ENCODE measurements at places on chromosomes 2 and 18.

- H3K27me3 ChIP-seq = no peaks in the 10 kb centered on the region
- peak overlapping the region; percentile 45 for H3K27ac ChIP-seq
- peak; percentile 65 for DNase-seq
- peaks cover 2% of the 10 kb centered on the region for H3K4me1 ChIP-seq
These were observed 86.8 kb upstream of the DNER start for GRCh38 chr2:229800997-229801754.

DNA sequence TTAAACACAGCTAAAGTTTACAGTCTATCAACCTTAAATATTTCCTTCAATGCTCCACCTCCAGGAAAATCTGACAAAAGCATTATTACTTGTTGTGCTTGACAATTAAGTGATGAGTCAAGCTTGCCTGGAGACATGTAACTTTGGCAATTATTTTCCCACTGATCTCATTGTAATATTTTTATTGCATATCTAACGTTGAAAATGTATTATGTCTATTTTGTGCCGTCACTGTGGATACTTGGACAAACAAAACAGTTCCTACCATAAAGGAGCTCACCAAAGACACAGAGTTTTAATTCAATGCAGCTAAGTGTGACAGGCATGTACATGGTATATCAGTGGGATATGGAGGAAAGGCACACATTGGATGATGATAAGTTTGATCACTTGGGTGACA, 24.7 kb downstream of the RNF103 start:
- no peak overlapping the region for H3K4me3 ChIP-seq
- H3K27me3 ChIP-seq = no peaks in the 10 kb centered on the region
- H3K27ac ChIP-seq = no peak overlapping the region
- DNase-seq = no peak
- H3K4me1 ChIP-seq = no peaks in the 10 kb centered on the region

- DNase-seq = no peak
- H3K27ac ChIP-seq = no peak overlapping the region
- H3K27me3 ChIP-seq = no peaks in the 10 kb centered on the region
- H3K36me3 ChIP-seq = no peaks in the 10 kb centered on the region
- no peaks in the 10 kb centered on the region for H3K4me1 ChIP-seq
These were observed 348.2 kb downstream of the CTNNA2 start for GRCh38 chr2:79861059-79861374.

DNA sequence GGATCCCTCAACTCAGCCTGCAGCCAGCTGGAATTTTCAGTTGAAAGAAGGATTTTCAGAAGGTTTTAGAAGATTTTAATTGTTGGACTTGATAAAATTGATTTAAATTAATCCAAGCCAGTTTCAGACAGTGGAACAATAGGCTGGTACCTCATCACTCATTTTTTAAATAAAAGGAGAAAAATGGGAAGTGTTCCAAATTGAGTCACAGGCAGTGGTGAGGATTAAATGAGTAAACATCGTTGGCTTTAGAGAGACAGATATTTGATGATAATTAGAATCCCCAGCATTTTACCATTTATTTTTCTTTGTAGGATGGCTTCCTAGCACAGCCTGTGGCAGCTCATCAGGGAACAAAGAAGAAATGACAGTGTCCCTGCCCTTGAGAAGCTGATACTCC, 7.4 kb downstream of the CXCR4 start:
- H3K4me1 ChIP-seq = no peaks in the 10 kb centered on the region
- no peak overlapping the region for H3K4me3 ChIP-seq
- H3K36me3 ChIP-seq = no peaks in the 10 kb centered on the region
- no peak for DNase-seq
- no peak overlapping the region for H3K27ac ChIP-seq

DNA sequence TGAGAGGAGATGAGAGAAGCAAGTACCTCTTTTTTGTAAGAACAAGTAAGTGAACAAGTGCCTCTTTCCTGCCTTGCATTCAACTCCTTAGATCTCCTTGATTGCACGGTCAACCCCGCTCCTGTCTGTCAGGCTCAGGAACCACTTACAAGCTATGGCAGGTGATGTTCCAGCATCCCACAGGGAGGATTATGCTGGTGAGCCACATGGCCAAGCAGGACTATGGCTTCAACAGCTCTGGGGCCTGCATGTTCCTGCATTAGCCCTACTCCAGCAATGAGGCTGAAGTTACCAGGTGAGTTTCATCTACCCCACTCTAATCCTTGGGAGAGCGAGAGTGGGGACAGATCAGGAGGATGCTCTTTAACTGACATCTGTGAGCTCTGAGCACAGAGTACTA, 29.5 kb downstream of the TTC32 start:
- no peaks in the 10 kb centered on the region for H3K36me3 ChIP-seq
- peaks cover 38% of the 10 kb centered on the region for H3K27me3 ChIP-seq
- no peak for DNase-seq
- H3K4me1 ChIP-seq = peaks cover 9% of the 10 kb centered on the region
- no peak overlapping the region for H3K27ac ChIP-seq

DNA sequence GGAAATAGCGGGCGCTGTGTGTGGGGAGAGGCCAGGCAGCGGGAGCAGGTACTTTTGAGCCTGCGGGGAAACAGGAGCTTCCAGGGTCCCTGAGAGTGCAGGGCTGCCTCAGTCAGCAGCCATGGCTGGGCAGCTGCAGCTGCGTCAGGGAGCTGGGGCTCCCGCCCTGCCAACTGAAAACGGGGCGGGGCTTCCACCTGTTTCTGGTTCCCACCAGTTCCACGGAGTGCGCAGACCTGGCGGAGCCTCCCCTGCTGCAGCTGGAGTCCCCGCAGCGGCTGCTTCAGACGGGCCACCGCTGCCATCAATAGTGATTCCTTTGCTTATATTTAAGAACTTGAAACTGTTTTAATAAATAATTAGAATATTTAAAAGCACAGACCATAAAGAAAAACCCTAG, 30.6 kb upstream of the RPRM start:
- no peaks in the 10 kb centered on the region for H3K36me3 ChIP-seq
- no peak overlapping the region for H3K27ac ChIP-seq

- no peaks in the 10 kb centered on the region for H3K36me3 ChIP-seq
- H3K4me1 ChIP-seq = peaks cover 7% of the 10 kb centered on the region
- H3K27me3 ChIP-seq = peaks cover 4% of the 10 kb centered on the region
- H3K27ac ChIP-seq = no peak overlapping the region
- H3K4me3 ChIP-seq = no peak overlapping the region
These were observed 37.4 kb downstream of the MYO7B start for GRCh38 chr2:127572841-127573240.

DNA sequence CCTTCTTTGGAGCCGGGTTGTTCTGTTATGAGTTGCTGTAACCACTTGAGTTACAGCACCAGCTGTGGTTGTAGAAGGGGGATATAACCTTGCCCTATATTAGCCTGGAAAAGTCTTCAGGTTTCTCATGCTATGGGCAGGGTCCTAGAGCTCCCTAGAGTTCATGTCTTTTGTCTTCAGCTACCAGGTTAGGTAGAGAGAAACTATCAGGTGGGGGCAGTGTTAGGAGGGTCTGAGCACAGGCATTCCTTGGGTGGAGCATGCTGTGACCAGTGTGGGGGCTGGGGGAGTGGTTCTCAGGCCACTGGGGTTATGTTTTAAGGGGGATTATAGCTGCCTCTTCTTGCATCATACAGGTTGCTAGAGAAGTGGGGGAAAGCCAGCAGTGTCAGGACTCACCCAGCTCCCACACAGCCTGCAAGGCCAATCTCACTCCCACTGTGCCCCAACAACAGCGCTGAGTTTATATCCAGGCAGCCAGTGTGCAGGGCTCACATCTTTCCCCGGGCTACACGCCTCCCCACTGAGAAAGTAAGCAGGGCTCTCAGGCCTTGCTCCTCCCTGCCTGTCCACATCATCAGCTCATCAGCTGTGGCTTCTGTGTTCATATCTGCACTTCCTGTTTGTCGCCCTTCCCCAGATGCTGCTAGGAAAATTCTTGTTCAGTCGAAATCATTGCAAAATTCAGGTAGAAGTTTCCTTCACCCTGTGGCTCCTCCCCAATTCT, 133.8 kb upstream of the NRXN1 start:
- no peaks in the 10 kb centered on the region for H3K27me3 ChIP-seq

GRCh38 chr2:168091986-168092385, 155.4 kb downstream of the STK39 start:
- no peak overlapping the region for H3K27ac ChIP-seq
- no peak for DNase-seq
- H3K27me3 ChIP-seq = no peaks in the 10 kb centered on the region
- no peak overlapping the region for H3K4me3 ChIP-seq

- H3K4me1 ChIP-seq = peaks cover 9% of the 10 kb centered on the region
- H3K4me3 ChIP-seq = no peak overlapping the region
- H3K27me3 ChIP-seq = no peaks in the 10 kb centered on the region
- H3K27ac ChIP-seq = no peak overlapping the region
- no peak for DNase-seq
These were observed 86.9 kb downstream of the KCTD1 start for GRCh38 chr18:26461405-26461804.

DNA sequence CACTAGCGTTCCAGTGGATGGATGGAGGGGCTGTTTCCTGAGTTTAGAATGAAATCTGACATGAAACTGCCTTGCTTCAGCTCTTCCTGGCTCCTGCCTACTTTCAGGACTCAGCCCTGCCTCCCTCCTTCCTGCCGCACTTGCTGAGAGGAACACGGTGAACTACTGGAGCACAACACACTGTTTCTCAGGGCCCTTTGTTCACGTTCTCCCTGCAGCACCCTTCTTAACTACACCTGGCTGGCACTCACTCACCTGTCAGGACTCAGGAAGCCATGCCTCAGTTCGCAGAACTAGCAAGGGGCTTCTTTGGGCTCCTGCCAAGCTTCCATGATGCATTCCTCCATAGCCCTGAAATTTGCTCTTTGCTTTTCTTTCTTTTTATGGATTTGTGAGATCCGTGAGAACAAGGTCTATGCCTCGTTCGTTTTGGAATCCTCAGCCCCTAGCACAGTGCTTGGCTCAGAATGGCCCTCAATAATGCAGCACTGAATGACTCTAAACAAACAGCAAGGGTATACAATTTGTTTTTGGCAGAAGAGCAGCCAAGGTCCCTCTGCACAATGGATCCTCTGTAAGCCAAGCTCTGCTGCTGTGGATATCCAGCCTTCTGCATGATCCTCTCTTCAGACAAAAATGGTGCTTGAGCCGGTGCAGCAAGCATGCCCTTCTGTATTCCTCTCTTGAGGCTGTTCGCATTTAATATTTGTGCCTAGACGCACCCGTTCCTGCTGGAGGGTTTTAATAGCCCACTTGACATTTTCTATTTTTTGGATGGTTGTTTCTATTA, 357.0 kb downstream of the TSN start:
- H3K4me3 ChIP-seq = no peak overlapping the region
- no peaks in the 10 kb centered on the region for H3K27me3 ChIP-seq
- H3K27ac ChIP-seq = no peak overlapping the region
- H3K36me3 ChIP-seq = no peaks in the 10 kb centered on the region

GRCh38 chr18:45464619-45465018, 150.7 kb upstream of the SLC14A2 start:
- H3K36me3 ChIP-seq = no peaks in the 10 kb centered on the region
- H3K27ac ChIP-seq = no peak overlapping the region
- no peak for DNase-seq
- no peaks in the 10 kb centered on the region for H3K4me1 ChIP-seq
- no peak overlapping the region for H3K4me3 ChIP-seq

DNA sequence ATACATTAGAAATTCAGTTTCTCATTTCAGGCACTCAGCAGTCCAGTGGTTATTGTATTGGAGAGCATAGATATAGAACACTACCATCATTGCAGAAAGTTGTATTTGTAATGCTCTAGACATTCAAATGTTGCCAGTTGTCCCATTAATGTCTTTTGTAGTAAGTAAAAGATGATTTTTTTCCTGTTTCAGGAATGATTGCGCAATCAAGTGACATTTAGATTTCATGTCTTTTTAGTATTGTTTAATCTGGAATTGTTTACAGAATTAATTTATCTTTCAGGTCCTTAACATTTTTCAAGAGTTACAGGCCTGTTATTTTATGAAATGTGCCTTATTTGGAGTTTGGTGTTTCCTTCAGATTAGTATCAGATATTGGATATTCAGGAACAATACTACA, 134.7 kb downstream of the MSTN start:
- peak; percentile 18 for DNase-seq
- H3K4me3 ChIP-seq = no peak overlapping the region
- no peaks in the 10 kb centered on the region for H3K27me3 ChIP-seq
- H3K4me1 ChIP-seq = peaks cover 3% of the 10 kb centered on the region

- no peaks in the 10 kb centered on the region for H3K36me3 ChIP-seq
- no peak overlapping the region for H3K4me3 ChIP-seq
- no peaks in the 10 kb centered on the region for H3K27me3 ChIP-seq
- DNase-seq = no peak
These were observed 27.6 kb upstream of the TMBIM1 start for GRCh38 chr2:218319813-218320365.

GRCh38 chr18:22667616-22668422, 250.1 kb upstream of the CTAGE1 start:
- peaks cover 21% of the 10 kb centered on the region for H3K4me1 ChIP-seq
- no peak overlapping the region for H3K4me3 ChIP-seq
- no peaks in the 10 kb centered on the region for H3K27me3 ChIP-seq
- peak; percentile 99 for DNase-seq

GRCh38 chr2:65264821-65265670, 37.4 kb downstream of the ACTR2 start:
- no peak overlapping the region for H3K4me3 ChIP-seq
- no peak overlapping the region for H3K27ac ChIP-seq
- H3K4me1 ChIP-seq = peaks cover 8% of the 10 kb centered on the region
- H3K27me3 ChIP-seq = no peaks in the 10 kb centered on the region

DNA sequence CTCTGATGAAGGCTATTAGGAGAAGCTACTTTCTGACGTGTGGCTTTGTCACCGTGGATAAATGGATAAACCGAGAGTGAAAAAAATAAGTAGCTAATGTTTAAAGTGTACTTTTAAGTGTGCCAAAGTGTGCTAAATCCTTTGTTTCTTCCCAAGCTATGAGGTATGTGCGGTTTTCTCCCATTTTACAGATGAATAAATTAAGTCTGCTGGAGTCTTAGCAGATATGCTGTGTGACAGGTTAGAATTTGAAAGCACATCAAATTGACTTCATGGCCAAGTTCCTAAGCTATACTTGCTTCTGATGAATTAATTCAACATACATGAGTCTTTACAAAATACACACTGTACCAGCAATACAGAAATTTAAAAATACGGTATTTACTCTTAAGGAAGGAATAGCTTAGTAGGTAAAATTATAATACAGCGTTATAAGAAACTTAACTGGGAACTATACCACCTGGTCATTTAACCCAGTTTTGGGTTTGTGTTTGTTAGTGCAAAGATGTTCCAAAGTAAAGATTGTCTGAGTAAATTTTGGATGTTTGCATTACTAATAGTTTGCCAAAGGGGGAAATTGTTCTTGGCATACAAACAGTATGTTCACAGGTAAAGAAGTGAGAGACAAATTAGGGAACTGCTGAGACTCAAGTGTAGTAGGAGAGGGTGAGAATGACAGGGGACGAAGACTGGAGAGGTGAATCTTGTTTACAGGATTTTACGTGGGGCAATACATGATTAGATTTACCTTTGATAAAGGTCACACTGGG, 1.4 kb downstream of the AGPS start:
- peaks cover 6% of the 10 kb centered on the region for H3K4me1 ChIP-seq
- no peak for DNase-seq
- H3K27me3 ChIP-seq = no peaks in the 10 kb centered on the region
- H3K4me3 ChIP-seq = 0 out of 2 replicates have a peak overlapping the region, but pooled peaks have one; percentile 91
- H3K36me3 ChIP-seq = no peaks in the 10 kb centered on the region
